Stimulated activated CD8-positive, alpha-beta memory T cell treated with anti-CD3 and anti-CD28 coated beads, Interleukin-7, amount 100 ng/mL, for 4 hours (primary cell): ENCODE measurements at places on chromosomes 2 and 18.

DNA sequence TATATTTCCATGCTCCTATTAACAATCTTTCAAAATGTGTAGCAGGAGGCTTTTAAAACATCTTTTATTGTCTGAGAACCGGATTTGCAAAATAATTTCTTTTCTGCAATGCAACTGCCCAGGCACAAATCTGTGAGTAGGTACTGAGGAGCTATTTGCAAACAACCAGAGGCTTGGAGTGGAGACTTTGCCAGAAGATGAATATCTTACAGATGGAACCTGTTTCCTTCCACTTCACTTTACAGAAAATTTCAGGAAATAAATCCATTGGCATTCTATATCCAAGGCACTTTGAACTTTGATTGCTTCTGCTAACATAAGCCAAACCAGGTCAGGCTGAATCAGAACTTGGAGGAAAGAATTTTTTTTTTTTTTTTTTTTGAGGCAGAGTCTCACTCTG lies 237.4 kb upstream of the REV1 start:
- DNase-seq = no peak

GRCh38 chr2:96131813-96132745 lies 6.2 kb downstream of the ASTL start:
- no peak for DNase-seq

GRCh38 chr2:161416708-161417437 lies 776 bp downstream of the TBR1 start:
- DNase-seq = no peak

GRCh38 chr18:24987303-24988252 lies 364.4 kb downstream of the ZNF521 start:
- no peak for DNase-seq

DNA sequence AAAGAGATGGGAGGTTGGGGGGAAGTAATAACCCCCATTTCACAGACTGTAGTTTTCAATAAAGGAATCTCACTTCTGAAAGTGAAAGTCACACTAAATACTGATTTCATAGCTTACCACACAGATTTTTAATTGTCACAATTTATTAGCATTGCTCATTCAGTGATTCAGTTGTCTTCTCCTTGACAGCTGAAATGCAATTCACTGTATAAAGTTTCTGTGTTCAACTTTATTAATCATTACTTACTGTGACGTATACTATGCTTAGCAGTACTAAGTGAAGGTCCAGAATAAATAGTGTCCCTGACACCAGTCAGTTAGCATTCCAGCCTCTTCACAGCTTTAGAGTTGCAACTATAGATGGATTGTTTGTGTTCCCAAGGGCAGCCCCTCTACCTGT lies 324.1 kb upstream of the CRIM1 start:
- DNase-seq = no peak

- no peak for DNase-seq
Measured at GRCh38 chr2:75276093-75277029, 77.0 kb upstream of the TACR1 start.

- DNase-seq = no peak
Measured at GRCh38 chr2:68412127-68412819, 47.2 kb downstream of the PLEK start.

DNA sequence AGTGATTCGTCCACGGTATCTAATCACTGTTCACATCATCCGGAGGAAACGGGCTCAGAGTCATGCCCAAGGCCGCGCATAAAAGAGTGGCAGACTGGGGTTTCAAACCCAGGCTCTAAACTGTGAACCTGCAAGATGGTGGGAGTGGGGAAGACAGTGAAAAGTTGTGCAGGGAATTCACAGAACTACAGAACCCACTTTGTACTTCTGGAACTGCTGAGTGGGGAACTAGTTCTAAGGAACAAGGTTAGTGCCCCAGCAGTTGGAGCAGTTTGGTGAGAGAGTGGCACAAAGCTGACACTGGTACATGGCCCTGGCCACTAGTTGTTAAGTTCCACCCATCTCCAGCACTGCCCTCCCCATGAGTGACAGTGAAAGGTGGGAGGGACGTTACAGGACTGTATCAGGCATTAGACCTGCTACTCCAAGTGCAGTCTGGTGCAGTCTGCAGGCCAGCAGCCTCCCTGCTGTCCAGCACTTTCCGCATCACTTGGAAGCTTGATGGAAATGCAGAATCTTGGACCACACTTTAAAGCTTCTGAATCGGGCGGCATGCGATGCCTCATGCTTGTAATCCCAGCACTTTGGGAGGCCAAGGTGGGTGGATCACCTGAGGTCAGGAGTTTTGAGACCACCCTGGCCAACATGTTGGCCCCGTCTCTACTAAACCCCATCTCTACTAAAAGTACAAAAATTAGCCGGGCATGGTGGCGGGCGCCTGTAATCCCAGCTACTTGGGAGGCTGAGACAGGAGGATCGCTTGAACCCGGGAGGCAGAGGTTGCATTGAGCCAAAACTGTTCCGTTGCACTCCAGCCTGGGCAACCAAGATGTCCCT lies 47.3 kb downstream of the C2orf42 start:
- DNase-seq = peak; percentile 45

DNA sequence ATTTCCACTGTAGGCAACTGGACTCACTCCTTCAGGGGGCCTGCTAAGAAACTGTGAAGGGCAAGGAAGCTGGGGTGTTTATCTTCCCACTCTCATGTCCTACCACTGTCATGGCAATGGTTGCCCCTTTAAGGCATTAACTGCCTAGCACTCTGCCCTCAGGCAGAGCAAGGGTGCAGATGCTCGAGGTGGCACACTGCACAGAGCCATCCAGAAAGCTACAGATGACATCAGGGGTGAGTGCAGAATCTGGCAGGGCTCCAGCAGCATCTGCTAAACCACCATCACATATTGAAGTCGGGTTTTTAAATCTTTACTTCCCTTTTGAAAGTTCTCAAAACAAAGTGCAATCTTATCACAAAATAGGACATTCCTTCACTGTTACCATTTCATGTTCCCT lies 75.4 kb downstream of the RAPGEF4 start:
- DNase-seq = no peak

DNA sequence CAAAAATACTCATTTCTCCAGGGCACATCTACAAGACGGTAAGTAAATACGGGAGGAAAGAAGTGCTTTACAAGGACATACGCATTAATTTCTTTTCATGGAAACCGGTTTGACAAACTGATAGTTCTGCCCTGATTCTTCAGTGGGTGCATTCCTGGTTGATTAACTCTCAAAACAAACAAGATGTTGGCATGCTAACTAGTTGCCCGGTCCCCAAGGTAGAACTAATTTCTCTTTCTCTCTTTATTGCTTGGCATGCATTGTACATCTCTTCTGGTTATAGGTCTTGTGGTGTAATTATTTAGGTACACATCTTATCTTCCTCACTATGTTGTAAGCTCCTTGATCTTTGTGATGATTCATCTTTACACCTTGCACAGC lies 46.9 kb upstream of the SPATS2L start:
- DNase-seq = no peak

DNA sequence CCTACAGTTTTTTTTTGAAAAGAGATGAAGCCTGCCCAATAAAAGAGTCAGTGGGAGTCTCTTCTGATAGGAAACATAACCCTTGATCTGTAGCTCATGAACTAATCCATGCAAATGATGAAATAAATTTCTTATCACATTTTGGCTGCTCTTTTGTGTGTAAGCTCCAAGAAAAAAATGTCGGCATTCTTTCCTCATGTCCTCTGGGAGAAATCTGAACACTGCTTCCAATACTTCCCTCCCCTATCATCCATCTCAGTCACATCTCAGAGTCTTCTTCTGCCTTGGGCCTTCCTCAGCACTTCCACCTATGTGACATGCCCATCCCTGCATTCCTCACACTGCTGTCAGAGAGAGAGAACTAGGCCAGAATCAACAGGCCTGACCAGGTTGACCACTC lies 395.7 kb upstream of the ST6GAL2 start:
- no peak for DNase-seq

- DNase-seq = no peak
Measured at GRCh38 chr2:147782141-147782930, 62.5 kb upstream of the ACVR2A start.

GRCh38 chr2:18566145-18566769 lies 5.8 kb upstream of the RDH14 start:
- DNase-seq = no peak

GRCh38 chr2:207930747-207931146 lies 94.6 kb downstream of the PLEKHM3 start:
- DNase-seq = no peak

DNA sequence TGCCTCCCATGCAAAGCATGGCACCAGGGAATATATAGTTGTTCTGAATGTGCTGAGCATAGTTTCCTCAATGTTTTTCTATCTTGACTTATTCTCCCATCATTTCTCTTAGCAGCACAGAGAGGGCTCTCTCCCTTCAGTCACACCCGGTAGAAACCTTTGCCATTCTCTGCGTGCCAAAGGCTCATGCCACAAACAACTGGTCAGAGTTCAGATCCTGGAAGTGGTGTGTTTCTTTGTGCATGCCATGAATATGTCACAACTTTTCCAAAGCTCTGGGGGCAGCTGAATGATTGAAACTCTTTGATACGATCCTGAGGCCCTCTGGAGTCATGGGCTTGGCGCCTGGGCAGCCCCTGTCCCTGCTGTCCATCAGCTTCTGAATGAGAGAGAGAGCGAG lies 28.0 kb upstream of the EDAR start:
- DNase-seq = no peak

GRCh38 chr2:69086466-69086865 lies 73.5 kb downstream of the ANTXR1 start:
- no peak for DNase-seq

DNA sequence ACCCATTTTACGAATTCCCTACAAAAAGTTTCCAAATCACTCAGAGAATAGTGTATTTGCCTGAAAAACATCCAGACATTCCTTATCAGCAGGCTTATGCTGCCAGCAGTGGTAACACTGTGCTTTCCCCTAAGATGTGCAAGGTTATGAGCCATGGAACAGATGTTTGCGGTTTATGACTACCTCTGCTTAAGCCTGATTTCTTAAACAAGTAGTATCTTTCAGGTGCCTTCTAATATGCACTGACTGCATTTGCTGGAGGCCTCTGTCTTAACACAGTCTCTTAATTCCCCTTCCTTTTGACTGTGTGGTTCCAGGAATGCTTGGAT lies 54.8 kb downstream of the CDC42EP3 start:
- no peak for DNase-seq

DNA sequence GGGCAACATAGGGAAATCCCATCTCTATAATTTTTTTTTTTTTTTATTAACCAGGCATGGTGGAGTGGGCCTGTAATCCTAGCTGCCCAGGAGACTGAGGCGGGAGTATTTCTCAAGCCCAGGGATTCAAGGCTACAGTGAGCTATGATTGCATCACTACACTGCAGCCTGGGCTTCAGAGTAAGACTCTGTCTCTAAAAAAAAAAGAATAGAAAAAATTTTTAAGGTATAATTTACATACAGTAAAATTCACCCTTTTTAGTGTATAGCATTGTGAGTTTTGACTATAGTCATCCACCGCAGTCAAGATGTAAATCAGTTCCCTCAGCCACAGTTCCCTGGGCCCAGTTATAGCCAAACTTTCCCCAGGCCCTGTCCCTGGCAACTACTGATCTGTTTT lies 57.1 kb upstream of the MSH6 start:
- DNase-seq = no peak

GRCh38 chr2:195659114-195659513 lies 2.1 kb downstream of the SLC39A10 start:
- no peak for DNase-seq

DNA sequence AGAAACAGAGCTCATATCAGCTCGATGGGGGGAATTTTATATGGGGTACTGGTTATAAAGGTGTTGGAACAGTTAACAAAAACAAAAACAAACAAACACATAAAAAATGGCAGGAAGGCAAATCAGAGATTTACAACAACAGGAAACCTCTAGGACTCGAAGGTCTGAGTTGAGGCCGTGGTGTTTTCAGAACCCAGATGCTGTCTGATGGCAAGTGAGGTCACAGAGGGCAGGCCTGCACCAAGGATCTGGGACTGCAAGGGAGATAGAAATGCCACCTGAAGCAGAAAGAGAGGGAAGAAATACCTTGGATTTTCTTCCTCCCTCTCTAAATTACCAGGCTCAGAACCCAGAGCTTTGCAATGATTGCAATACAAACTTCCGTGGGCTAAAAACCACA lies 429.5 kb downstream of the ZNF521 start:
- DNase-seq = no peak

DNA sequence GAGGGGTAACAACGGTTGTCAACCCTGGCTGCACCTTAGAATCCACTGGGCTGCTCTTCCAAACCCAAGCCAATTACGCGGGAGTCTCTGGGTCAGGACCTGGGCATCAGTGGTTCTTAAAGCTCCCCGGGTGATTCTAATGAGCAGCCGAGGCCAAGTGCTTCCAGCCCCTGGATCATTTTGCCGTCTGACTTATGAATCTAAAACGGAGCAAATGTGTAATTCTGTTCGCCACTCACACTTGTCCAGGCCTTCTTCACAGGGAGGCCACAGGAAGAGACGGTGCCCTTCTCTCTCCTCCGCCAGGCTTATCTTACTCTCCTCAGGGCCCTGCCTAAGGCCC lies 78.5 kb downstream of the MCFD2 start:
- no peak for DNase-seq

DNA sequence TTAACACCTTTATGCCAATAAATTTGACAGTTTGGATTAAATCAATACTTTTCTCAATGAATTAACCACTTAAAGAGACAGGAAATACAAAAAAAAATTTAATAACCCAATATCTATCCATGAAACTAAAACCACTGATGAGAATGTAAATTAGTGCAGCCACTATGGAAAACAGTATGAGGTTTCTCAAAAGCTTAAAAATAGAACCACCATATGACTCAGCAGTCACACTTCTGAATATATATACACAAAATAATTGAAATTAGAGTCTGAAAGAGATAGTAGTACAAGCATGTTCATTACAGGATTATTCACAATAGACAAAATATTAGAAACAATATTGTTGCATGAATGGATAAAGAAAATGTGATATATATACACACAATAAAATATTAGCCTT lies 382.1 kb upstream of the SETBP1 start:
- no peak for DNase-seq

GRCh38 chr2:160044728-160045127 lies 17.7 kb downstream of the PLA2R1 start:
- no peak for DNase-seq

- DNase-seq = no peak
Measured at GRCh38 chr18:48986851-48987761, 36.3 kb upstream of the SMAD7 start.

DNA sequence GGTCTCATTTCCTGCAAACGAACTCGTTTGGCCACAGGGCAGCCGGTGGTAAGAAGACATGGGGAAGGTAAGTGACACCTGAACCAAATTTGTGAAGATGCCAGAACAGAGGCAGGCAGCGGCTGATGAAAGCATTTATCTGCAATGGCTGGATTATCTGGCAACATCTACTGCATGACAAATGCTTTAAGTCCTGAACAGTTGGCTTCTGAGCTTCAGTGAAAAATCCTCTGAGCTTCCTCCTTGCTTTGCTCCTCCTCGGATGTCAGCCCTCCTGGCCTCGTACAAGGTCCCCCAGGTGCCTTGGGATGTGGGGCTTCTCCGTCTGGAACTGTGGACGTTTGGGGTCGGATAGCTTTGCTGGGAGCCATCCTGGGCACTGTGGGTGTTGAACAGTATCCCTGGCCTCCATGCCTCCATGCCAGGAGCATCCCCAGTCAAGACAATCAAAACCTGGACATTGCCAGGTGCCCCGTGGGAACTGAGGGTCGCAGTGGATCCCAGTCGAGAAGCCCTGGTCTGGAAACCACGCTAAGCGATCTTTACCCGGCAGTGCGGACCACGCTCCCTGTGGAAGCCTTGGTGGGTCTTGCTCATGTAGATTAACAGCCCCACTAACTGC lies 49.3 kb downstream of the KCNG2 start:
- no peak for DNase-seq

- no peak for DNase-seq
Measured at GRCh38 chr2:143801561-143801960, 672.3 kb downstream of the ARHGAP15 start.

GRCh38 chr18:47677952-47678351 lies 252.5 kb downstream of the SMAD2 start:
- DNase-seq = no peak
